ENCODE measurements at places on chromosomes 2 and 18.

DNA sequence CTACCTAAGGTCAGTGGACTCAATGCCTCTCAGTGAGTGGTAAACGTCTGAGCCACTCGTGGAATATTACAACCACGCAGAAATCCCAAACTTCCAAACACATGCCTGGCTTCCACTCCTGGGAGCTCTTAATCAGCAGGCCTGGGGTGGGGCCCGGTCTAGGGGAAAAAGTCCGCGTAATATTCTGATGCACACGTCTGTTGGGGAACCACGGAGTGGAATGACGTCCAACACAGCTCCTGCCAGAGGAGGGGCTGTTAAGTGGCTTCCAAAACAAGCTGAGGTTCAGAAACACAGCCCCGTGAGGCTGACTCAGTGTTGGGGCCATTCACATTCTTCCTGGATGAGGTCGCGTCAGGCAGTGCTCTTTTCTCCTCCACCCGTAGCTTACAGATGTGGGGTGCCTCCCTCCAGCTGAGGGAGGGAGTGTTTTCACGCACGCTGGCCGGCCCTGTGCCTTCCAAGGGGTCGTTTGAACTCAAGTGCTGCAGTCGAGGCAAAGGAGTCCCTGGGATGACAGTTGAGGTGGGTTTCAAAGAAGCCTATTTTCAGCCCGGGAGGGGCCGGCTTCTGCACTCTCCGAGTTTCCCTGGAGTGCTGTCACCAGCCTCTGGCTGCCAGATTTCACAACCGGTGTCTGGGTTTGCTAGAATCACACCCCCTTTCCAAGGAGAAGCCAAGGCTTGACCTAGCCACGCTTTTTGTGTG, 73.1 kb downstream of the ACKR3 start:
- no peak for DNase-seq

DNA sequence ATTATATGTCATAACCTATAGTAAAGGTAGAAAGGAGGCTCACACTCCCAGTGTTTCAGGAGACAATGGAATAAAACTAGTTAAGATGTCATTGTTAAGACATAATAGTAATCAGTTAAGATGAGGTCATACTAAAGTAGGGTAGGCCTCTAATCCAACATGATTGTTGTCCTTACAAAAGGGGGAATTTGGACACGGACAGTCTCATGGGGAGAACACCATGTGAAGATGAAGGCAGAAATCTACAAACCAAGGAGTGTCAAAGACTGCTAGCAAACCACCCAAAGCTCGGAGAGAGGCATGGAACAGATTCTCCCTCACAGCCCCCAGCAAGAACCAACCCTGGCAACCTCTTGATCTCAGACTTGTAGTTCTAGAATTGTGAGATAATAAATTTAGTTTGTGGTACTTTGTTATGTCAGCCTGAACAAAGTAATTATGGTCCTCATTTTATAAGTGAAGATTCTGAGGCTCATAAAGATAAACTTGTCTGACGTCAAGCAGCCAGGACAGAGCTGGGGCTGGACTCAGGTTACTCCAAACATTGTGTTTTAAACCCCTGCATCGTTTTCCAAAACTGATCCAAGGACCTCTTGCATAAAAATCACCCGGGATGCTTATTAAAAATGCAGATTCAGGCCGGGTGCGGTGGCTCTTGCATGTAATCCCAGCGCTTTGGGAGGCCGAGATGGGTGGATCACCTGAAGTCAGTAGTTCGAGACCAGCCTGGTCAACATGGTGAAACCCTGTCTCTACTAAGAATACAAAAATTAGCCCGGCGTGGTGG, 47.8 kb downstream of the CCDC195 start:
- DNase-seq, result no peak

DNA sequence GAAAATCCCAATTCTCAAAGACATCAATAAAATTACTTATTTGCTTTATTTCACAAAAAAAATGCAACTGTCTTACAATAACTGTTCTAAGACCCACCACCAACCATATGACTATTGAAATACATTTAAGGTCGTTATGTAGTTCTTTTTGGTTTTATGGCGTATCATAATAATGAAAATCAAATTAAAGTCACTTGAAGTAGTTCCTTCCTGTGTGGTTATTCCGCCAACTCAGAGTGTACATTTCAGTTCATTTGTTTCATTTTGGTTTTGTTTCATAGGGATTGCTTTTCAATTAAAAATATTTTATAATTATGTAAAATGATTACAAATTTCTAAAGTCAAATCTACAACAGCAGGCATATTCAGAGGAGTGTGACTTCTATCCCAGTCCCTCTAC, 45.9 kb upstream of the AAK1 start:
- DNase-seq, result no peak

DNA sequence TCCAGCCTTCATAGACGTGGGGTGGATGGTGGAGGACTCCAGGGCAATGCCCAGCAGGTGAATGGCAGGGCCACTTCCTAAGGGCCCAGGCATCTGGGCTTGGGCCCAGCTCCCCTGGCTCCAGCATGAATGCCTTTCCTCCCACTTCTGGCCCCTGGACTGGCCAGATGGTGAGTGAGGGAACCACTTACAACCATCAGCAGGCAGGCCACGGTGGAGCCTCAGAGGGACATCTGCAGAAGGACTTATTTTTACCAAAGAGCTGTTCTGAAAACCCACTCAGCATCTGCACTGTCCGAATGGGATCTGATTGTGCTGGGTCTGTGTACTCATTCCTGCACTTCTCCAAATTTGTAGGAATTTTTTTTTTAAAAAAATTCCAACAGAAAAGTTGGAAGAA, 69.6 kb downstream of the SNTG2 start:
- DNase-seq, result no peak

DNA sequence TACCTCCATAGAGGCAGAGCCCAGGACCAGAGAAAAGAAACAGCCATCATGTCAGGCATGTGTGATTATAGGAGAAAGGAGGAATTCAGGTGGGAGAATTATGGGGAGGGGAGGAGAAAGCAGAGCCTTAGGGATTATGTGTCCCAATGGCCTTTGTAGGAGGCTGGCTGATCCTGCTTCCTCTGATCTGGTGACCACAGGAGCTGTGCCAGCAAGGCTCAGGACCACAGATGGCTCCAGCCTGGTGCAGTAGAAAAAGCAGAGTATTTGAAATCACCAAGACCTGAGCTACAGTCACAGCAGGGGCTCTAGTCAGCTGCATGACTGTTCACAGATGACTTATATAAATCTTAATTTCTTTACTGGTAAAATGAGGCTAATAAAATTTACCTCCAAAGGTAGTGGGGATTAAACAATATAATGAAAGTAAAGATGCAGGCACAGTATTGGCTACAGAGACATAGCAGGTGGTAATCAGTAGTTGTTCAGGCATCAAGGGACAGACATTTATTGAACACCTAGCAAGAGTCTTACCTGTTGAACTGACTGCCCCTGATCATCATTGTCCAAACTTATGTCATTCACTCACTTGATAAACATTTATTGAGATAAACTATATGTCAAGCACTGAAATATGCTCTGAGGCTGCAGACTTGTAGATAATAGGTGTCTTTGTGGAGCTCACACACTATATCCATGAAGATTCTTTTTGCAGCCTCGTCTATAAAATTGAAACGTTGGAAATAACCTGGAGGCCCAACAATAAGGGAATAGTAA, 121.3 kb downstream of the MYCN start:
- no peak for DNase-seq

- no peak for DNase-seq
Measured at GRCh38 chr2:160418853-160419252, 74.8 kb downstream of the RBMS1 start.

GRCh38 chr2:144848423-144848822, 328.5 kb upstream of the ZEB2 start:
- DNase-seq, result no peak

GRCh38 chr18:75000920-75001319, 208.0 kb downstream of the PTGR3 start:
- DNase-seq, result no peak

- DNase-seq, result no peak
Measured at GRCh38 chr18:12336887-12337286, 28.8 kb downstream of the TUBB6 start.

DNA sequence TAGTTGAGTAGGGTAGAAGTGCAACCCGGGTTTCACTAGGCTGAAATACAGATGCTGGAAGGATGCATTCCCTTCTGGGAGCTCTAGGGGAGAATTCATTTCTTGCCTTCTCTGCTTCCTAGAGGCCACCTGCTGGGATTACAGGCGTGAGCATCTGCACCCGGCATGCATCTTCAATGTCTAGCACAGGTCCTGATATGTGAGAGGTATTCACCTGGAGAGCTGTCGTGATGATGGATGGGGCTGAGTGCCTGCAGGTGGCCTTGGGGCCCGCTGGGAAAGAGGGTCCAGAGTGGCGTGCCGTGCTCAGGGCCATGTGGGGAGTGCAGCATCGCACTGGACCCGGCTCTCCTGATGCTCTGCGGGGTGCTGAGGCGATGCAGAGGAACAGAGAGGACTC, 6.6 kb upstream of the NTSR2 start:
- DNase-seq, result no peak

- no peak for DNase-seq
Measured at GRCh38 chr2:44016282-44016681, 20.5 kb upstream of the LRPPRC start.

DNA sequence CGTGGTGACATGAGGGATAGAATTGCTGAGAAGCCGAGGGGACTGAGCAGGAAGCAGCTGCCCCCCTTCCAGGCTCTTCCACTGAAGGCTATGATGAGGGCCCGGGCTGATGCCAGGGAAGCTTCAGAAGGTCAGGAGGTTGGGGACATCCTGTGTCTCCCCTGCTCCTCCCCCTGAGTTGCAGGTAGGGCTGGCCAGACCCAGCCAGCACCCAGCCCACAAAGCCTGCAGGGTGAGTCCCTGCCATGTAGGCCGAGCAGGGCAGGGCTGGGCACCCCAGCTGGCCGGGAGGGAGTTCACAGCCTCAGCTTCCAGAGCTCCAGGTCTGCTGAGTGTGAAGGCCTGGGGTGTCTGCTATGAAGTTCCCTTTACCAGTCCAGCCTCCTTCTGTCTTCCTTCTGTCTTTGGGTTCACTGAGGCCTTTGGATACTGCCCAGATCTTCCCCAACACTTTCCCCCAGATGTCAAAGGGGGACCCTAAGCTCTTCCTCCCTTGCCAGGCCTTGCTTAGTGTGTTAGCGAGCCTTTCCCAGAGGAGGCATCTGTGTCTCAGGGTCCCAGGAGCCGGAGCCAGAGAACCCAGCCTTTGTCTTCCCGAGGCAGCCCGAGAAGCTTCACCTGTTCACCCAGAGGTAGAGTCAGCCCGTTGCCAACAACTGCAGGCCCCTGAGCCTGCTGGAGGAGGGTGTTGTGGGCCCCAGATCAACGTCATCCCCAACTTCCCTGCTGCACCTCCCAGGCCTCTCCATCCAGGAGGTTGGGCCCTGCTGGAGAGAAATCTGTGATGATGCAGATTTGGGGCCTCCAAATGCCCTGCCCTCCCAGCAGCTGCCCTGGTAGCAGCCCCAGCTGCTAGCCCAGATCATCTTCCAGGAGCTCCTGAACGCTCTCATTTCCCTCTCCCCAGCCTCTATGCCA, 3.6 kb upstream of the NCL start:
- no peak for DNase-seq

DNA sequence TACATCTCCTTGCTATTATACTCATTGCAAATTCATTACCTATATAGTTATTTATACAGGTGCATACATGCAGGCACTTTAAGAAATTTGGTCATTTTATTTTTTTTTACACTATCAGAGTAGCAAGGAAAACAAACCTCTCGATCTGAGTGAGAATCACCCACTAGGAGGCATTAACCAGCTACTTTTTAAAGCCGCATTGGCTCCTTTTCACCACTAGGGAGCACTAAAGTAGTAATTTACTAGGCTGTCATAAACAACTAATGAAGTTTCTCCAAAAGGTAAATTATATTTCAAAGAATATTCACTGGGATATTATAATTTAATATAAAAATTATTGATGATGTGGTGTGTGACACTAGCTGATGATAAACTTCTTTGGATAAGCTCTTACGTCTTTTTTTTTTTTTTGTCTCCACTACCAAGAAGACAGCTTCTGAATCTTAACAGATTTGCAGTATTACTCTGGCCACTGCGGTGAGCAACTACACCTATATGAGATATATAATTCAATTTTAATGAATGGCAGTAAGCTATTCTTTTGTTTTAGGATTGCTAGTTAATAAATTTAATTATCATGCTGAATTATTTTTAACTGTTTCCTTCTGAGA, 101.9 kb downstream of the NOL4 start:
- DNase-seq, result no peak

DNA sequence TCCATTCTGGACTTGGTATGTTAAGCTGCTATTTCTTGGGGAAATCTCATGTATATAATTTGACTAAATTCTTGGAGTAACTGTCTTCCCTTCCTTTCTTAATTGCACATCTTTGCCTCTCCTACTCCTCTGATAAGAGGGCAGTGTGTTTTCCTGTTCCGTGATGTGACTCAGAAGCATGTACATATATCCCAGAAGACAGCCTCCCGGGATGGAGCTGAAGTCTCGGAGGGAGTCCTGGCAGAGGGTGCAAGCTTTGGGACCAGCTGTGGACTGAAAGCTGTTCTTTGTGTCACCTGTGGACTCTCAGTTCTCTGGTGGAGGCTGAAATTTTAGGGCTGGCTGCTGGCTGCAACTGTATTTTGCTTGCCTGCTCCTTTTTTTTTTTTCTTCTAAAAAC, 54.7 kb upstream of the MGAT5 start:
- DNase-seq, result no peak

DNA sequence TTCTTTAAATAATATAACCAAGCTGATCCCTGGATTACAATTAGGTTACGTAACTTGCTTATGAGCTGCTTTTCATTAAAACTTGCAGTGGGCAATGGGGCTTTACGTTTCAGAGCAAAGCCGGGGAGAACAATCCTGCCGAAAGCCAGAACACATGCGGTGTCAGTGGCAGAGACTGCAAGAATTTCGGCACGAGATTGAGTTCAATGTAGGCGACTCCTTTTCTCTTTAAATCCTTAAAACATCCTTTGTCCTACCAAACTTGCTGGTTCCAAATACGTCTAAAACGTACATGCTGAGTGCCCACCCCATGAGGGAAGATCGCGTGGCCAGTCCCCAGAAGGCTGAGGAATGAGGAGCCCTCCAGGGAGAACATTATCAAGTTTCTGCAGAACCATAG, 36.8 kb upstream of the NCOA1 start:
- DNase-seq, result no peak

GRCh38 chr2:3129867-3130266, 247.8 kb downstream of the EIPR1 start:
- DNase-seq, result no peak

DNA sequence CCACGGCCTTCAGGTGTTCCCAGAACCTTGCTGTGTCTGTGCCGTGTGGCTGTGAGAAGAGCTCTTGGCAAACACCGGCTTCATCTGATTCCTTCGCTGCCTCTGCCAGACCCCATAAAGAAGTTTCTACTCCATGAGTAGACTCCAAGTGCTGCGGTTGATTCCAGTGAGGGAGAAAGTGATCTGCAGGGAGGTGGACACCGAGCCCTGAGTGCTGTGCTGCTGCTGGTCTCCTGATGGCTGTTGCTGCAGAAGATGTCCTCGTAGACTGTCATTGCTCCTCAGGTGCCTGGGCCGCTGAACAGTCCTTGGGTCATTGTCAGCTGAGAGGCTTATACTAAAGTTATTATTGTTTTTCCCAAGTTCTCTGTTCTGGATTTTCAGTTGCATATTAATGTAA, 19.6 kb downstream of the ASB1 start:
- no peak for DNase-seq

Data from CD4-positive, alpha-beta T cell treated with Interferon gamma for 1 hour (primary cell).